DND-41 (cell line): ENCODE measurements at places on chromosomes 7 and 10.

DNA sequence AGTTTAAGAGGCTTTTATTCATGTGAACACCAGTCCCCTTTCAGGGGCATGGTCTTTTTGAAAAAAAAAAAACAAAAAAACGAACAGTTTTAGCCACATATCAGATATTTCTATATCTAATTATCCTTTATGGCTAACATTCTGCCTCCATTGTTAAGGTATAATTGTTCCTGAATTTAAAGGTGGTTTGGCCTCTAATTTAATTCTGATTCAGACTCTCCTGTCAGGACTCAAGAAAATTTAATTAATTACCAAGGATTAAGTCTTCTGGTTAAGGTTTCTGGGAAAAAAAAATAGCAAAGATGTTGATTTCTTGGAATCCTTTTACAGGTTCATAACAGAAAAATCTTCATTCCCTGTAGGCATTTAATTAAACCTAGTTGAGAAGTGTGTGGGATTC lies 27.4 kb downstream of the COL1A2 start:
- DNase-seq: no peak

DNA sequence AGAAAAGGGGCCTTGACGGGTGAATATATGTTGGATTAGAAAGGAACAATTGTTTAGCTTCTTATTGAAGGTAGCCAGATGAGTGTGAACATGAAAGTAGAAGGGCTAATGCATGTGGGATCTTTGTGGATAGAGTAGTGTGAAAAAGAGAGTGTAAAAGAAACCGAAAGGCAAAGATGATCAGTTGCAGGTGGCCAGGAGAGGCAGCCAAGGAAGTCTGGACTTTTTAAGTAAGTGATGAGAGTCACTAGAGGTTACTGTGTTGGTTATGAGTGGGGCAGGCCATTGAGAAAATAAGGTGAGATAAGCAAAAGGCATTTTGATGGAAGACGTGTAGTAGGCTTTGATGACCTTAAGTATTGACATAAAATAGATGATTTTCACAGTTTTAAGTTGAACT lies 64.7 kb upstream of the ETV1 start:
- DNase-seq: no peak

DNA sequence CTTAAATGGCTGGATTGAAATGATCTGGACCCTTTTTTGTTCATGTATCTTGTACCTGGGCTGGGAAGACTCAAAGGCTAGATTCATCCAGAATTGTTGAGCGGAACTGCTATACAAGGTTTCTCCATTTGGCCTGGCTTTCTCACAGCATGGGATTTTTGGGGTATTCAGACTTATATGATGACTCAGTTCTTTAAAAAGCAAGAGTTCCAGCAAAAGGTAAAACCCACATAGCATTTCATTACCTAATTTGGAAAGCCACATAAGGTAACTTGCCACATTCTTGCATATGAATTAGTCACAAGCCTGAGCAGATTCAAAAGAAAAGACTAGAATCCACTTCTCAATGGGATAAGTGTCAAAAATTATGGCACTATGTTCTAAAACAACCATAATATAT lies 137.4 kb downstream of the HGF start:
- DNase-seq: no peak

DNA sequence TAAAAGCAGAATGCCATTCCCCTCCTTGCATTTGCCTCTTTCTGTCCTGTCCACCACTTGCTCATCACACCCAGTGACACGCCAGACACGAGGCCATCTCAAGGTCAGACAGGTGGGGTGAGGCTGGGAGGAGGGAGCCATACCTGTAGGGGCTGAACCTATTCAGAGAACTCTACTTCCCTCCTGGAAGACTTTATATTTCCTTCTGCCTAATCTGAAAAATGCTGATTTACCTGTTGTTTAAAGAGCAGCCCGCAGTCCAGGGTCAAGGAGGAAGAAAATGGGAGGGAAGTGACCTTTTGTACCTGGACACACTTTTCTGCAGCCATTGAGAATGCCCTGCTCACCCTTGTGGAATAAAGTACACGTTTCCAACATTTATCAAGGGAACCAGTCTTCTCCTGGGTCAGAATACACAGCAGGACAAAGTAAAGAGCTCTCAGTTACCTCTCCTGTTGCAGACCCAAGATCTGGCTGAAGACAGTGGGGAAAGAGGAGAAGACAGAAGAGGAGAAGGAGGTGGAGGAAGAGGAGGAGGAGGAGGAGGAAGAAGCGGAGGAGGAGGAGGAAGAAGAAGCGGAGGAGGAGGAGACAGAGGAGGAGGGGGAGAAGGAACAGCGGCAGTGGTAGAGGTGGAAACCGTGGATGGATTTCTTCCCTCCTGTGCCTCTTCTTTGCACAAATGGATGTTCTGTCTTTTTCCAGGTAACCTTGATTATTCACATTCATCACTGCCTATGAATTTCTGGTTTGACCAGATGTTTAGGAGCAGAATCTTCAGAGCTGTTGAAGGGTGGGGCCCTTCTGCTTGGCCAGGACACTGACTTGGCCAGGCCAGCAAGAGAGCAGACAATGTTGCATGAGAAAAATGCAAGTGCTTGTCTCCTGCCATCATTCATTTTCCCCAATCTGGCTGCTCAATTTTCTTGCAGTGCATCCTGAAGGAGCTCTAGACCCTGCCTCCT lies 1.2 kb upstream of the BLNK start:
- DNase-seq: no peak

DNA sequence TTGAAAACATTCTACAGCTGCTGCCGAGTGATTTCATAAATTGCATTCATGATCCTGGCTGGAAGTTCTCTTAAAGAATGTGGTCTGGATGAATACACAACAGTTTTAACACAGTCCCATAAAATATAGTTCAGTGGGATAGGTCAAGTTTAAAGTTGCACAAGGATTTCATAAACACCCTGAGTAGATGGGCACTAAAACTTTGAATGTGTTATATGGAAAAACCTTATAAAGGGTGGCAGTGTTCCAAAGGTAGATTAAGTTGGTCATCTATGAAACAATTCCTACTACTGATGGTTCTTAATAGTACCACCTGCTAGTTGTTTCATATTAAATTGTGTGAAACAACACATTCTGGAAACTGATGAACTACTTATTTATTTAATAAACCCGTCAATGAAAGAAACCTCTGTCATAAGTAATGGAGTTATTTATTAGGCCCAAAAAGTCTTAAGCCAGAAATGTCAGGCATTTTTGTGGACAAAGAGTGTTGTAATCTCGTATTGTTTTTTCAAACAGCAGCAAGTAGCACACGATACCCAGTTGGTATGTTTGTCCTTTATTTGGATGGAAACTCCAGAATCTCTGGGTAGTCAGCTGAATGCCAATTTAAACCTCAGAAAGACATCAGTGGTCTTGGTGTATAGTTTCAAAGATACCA lies 14.3 kb upstream of the RPA3 start:
- DNase-seq: no peak

DNA sequence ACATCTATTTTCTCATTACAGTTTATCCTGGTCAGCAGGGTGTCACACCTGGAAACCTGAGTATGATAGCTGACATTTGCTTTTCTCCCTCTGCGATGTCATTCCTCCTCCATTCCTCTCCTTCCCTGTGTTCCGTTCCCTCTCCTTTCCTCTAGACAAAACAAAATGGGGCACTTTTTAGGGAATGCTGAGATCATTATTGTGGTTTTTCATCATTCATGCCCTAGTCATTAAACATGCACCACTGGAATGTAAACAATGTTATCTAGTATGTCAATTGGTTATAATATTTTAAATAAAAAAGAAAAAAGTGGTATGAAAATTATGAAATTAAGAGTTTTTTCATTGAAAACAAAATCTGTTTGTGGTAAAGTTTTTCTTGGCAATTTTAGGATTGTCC lies 132.6 kb downstream of the MAPK8 start:
- DNase-seq: no peak

DNA sequence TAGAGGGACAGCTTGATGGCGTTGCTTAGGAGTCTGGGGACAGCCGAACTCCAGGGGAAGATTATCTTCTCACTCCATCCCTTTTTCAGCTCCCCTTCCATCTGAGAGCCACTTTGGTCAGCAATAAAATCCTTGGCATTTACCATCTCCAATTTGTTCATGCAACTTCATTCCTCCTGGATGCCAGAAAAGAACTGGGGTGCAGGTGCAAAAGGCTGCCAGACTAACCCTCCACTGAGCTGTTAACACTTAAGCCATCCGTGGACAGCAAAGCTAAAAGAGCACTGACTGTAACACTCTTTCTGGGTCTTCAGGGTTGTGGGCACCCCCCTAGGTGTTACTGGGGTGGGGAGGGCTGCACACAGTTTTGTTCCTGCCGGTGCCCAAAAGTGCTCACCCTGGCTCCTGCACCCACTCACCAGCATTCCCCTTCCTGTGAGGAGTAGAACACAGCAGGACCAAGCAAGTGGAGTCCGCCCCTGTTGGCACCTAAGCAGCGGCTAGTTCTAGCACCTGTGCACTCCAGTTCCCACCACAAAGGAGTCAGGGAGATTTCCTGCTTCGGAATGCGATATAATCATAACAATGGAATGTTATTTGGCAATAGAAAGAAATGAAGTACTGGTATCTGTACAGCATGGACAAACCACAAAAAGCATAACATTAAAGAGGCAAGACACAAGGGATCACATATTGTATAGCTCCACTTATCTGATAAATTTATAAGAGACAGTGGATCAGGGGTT lies 95.1 kb downstream of the NPY start:
- DNase-seq: no peak

GRCh38 chr7:155809947-155810769 lies 2.1 kb downstream of the SHH start:
- no peak for DNase-seq
